NCI-H1436 treated with DMSO at 0.1 percent for 48 hours (cell line): ENCODE measurements at places on chromosomes 6 and 20.

DNA sequence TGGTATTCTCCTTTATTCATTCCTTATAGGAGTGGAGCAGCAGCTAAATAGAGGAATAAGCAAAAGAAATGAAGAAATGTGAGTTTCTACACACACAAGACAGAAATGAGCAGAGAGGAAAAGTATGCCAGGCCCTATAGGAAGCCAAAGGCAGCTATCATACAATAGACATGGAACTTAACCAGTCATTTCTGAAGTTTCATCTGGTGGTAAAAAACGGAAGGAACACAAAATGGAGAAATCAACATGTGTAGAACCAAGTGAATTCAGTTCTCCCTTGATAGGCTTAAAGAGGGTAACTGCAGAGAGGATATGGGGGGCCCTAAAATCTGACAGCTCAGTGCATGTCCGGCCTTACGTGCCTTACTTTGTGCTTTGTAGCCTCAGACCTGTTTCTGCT lies 44.6 kb downstream of the TSBP1 start:
- no peak for DNase-seq

DNA sequence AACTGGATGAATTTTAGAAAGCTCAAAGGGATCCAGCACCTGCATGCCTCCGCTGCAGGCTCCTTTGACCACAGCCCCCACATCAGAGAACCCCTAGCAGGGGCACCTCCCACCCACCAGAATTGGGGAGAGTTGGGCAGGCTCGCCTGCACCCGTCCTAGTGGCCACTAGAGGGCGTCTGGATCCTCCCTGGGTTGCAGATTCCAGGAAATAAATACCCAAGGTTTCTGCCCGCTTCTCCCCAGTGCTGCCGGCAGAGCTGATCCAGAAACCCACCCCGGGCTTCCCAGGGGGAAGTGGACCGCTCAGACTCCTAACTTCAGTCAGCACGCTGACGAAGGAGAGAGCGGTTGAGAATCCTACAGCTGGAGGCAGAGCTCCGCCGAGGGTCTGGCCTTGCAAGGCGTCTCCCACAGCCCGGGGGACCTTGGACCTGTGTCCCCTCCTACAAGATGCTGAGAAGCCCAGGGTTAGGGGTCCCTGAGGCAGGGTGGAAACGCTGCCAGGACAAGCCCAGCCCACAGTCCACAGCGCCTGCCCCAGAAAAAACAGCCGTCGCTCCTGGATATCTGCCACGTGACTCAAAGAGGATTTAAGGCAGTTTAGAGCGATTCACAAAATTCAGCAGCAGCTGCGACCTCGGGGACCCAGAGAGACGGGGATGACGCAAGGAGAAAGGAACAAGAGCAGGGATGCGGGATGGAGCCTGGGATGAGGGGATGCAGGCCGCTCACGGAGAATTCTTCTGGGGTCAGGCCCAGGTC lies 32.6 kb upstream of the PHACTR3 start:
- DNase-seq = no peak

DNA sequence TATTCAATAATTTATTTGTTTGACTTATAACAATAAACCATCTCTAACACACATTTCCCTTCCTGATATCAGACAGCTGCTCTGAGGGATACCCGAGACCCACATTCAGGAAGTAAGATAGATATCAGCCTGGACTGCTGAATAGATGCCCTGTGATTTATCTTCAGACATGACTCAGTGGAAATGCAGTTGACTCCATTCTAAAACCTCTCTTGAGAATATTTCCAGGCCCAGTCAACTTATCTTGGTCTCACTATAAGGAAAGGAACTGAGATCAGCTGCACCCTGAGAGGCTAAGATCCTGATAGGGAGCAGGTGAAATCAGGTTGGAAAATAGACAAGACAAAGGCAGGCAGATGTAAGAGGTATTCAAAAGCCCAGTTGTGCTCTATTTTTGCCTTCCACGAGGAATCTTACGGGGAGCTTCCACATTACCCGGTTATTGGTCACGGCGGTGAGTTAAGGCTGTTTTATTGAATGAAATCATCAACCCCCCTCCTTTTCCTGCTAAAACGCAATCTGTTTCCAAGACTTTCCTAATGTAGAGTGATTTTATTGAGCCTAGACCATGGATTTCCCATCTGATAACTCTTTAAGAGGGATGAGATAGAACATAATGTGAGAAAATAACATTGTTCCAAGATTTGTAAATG lies 25.5 kb downstream of the C6orf15 start:
- no peak for DNase-seq

DNA sequence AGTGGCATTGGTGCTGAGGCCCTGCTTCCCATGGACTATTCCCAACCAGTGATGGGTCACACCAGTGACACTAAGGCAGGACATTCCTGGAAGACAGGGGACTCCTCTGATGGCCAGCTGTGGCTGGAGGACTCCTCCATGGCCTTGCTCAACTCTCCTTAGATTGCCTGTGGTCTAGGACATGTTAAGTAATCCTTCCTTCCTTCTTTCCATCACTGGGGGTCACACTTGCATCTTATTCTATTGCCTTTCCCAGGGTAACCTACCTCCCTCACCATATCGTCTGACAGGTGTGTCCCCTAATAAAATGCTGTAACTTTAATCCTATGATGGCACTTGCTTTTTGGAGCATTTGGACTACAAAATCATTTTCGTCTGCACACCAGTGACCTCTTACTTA lies 24.5 kb upstream of the HLA-A start:
- no peak for DNase-seq

GRCh38 chr6:44265007-44265721 lies at the start of gene NFKBIE:
TSS of gene NFKBIE (minus strand) at chr6:44265551. CDS start at chr6:44265346, 205 bp downstream.
- DNase-seq = peak; percentile 35

- no peak for DNase-seq
These were observed 22.3 kb upstream of the LAMP5 start for GRCh38 chr20:9492067-9492466.

DNA sequence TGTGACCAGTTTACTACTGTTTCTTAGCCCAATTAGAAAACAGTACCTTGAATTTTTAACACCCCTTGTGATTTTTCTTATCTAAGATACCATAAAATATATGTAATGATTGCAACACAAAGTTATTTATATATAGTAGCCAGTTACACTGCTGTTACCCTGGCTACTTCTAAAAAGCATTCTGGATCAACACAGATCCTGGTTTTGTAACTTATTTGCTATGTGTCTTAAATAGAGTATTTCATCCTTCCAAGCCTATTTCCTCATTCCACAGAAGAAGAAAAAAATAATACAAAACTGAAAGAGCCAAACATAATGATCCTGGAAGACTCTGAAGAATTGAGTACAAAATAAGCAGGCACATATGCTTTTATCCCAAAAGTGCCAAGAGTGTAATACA lies 19.0 kb upstream of the GSTA4 start:
- no peak for DNase-seq

DNA sequence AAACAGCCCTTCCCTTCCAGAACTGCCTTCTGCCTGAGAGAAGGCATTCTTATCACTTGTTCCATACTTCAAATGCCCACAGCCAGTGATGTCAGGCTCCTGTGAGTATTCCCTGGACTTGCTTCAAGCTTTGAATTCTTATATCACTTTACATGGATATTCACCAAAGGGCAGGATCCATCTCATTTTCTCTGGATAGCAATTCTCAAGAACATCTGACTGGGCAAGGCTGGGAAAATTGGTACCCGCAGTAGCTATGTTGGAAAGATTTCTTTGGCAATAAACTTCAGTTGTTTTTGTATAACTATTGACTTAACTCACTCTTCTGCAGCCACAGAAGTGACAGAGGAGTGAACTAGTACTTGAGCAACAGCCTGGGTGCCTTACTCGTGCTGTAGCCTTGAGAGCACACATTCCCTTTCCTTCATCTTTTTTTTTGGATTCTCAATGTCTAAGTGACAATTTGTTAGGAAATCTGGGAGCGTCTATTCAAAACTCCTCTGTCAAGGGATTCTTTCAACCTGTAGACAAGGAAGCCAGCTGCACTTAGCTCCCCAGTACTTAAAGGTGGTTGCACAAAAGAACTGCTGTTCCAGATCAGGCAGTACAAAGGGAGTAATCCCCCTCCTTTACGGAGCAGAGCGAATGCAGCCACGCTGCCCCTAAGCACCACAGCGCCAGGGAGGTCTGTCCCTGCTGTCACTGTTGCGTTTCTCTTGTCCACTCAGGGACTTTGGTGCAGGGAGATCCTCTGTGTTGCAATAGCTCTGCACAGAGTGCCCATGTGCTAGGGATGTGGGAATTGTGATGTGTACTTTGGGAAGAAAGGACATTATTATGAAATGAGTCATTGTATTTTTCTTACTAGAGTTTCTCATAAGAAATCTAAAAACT lies 69.6 kb downstream of the JAG1 start:
- DNase-seq = no peak

DNA sequence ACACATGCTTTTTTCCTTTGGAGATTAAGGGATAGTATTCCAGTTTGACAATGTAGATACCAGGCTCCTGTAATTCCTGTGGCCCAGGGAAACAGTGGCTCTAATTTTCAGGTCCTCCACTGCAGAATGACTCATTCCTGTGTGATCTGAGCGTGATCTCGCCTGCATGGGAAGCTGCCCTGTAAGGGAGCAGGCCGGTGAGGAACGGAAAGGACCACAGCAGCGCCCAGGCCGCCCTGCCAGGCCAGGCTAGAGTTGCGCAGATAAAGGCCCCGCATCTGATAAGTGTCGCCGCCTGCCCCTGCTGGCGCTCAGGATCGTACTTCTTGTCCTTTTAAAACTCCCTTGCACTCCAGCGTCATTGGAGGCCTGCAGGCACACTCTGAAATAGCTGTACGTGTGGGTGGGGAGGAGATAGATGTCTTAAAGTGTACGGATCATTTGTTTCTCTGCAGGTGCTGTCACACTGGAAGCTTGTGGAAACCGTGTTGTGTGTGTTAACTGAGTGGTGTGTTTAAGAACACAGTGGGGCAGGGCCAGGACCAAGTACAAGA lies 60.7 kb downstream of the SYNJ2 start:
- DNase-seq = no peak

GRCh38 chr6:49506569-49507111 lies 6.9 kb downstream of the GLYATL3 start:
- DNase-seq = no peak

DNA sequence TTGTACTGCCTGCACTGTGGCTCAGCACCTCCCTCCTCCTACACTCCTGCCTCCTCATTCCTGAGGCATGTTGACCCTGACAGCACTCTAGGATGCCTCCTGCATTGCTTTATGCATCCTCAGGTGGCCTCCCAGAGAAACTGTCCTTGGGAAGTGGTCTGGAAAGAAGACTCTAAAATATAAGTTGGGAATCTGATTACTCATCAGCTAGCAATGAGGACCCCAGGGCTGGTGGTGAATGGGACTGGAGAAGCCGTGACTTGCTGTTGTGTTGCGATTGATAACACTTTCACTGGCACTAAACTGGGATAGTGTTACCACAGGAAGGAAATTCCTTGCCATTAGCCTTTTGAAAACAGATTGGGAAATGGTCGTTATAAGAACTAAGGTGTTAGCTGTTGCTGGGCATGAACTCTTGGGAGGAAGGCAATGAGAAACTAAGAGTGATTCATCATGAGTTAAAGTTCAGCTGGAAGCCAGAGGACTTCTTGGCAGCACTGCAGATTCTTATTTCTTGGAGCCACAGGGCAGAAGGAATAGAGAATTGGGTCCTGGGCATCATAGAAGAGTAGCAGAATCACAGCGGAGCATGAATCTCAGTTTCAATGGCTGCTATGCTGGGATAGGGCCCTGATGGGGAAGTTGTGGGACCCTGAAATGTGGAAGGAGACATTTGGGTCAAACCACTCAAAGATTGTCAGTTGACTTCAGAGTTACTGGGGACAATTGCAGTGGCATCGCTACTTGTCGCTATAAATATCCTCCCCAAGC lies 10.1 kb upstream of the SIRPD start:
- no peak for DNase-seq

DNA sequence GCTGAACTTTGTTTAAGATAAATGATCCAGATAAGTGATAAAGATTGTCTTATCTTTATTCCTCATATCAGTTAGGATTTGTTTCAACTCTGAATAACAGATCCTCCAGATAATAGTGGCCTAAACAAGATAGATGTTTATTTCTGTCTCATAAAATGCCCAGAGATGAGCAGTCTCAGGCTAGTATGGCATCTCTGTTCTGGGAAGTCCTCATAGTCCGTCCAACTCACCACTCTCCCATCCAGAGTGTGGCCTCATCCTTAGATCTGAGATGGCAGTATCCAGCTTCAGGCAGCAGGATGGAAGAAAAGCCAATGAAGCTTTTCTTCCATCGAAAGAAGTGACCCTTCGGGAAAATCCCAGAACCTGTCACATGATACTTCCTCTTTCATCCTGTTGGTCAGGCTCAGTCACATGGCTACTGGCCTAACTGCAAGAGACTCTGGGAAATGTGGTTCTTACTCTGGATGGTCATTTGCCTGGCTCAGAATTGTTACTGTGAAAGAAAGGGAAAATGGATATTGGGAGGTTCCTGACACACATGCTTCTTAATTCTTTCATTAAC lies 29.4 kb upstream of the TAGAP start:
- no peak for DNase-seq

DNA sequence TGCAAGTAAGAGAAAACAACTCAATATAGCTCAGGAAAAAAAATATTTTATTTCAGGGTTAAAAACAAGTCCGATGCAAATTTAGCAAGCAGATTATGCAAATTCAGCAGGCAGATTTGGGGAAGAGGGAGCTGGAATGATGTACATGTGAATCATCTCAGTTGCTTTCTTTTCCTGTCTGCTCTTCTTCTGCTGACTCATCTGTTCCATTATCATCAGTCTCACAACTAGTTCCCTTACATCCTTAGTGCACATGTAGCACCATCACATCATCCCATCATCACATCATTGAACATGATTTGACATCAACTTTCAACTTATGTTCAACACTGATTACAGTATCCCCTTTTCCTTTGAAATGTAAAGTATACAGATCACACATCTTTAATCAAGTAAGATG lies 11.5 kb upstream of the DEFB113 start:
- no peak for DNase-seq

DNA sequence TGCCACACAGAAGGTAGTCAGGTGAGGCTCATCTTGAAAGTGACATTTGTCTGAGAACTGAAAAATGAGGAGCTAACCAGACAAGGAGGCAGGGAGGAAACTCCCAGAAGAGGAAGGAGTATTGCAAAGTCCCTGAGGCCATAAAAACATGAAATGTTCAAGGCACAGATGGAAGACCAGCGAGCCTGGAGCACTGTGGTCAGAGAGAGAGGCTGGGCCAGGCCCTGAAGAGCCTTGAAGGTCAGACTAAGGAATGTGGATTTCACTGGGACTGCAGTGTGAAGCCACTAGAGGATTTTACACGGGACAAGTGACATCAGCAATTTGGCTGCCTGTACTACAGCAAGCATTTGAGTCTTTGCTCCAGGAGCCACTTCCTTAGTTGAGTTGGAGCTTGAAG lies 21.1 kb upstream of the TMEM181 start:
- DNase-seq = no peak

GRCh38 chr6:31498748-31499147 lies 803 bp downstream of the MICB start:
- DNase-seq = no peak
